ENCODE measurements at places on chromosomes 5 and 9.

- no peak for DNase-seq
Observed at GRCh38 chr5:92041911-92042660, 659.0 kb upstream of the ARRDC3 start.

- DNase-seq = no peak
Observed at GRCh38 chr5:17396247-17396646, 101.8 kb upstream of the TAF11L2 start.

DNA sequence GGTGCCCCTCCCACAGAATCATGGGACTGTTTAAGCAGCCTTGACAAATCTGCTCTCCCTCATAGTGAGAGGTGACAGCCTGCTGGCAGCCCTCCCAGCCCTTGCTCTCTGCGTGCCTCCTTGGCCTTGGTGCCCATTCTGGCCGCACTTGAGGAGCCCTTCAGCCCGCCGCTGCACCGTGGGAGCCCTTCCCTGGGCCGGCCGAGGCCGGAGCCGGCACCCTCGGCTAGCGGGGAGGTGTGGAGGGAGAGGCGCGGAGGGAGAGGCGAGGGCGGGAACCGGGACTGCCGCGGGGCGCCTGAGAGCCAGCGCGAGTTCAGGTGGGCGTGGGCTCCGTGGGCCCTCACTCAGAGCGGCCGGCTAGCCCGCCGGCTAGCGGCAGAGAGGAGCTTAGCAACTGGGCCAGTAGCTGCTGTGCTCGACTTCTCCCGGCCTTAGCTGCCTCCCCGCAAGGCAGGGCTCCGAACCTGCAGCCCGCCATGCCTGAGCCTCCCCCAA, 125.9 kb upstream of the MYO10 start:
- DNase-seq = no peak

GRCh38 chr5:77129391-77129990, 42.4 kb upstream of the ZBED3 start:
- peak; percentile 64 for DNase-seq

- no peak for DNase-seq
Observed at GRCh38 chr9:5971740-5972139, 43.7 kb downstream of the RANBP6 start.
